ENCODE measurements at places on chromosomes 11 and 22. TPM values are rescaled to one million over a fixed set of nuclear protein-coding genes. Genes with fewer than 3 reads are reported as not detected.

GRCh38 chr11:30328681-30329080, 5.8 kb downstream of the ARL14EP start:
- DNase-seq, result no peak

GRCh38 chr11:60332846-60333245, 5.8 kb downstream of the MS4A6E start:
- no peak for DNase-seq

DNA sequence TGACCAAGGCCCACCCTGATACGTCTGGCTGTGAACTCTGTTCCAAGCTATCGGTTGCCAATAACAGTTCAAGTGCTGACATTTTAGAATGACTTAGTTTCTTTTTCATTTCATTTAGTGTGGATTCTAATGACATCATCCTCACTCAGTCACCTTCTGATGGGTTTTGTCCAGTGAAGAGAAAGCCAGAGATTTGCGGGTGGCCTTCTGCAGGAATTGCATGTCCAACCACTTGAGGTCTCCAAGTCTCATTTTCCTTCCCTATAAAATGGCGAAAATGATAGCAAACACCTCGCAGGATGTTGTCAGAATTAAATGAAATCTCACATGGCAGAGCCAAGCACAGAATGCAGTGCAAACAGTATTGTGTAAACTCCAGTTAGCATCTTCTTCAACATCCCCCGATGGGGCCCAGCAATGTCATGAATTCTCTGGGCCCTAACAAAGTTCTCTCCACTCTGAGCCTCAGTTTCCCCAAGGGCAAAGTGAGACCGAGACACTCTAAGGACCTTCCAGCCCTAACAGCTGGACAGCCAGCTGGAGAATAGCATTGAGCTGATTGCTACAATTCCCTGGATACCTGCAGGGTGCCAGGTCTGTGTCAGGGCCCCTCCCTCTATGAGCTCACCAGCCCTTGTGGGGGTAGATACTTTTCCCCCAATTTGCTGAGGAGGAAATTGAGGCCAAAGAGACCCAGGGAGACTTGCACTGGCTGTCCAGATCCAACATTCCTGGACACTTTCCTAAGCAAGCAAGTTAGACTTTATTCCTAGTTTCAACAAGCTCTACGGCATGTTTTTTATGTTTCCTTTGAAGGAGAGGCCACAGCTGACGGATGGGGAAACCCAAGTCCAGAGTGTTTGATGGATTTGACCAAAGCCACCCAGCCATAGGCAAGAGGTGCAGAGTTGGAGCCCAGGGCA, 286.7 kb downstream of the MN1 start:
- no peak for DNase-seq

- no peak for DNase-seq
Measured at GRCh38 chr11:7435176-7435575, 50.1 kb upstream of the OLFML1 start.

- DNase-seq, result no peak
Measured at GRCh38 chr22:41367680-41368542, 13.8 kb upstream of the TEF start.

GRCh38 chr11:72088076-72088808, 7.6 kb downstream of the LRRC51 start:
- DNase-seq, result no peak

- DNase-seq, result no peak
Measured at GRCh38 chr11:125020342-125020741, 42.8 kb upstream of the SLC37A2 start.

DNA sequence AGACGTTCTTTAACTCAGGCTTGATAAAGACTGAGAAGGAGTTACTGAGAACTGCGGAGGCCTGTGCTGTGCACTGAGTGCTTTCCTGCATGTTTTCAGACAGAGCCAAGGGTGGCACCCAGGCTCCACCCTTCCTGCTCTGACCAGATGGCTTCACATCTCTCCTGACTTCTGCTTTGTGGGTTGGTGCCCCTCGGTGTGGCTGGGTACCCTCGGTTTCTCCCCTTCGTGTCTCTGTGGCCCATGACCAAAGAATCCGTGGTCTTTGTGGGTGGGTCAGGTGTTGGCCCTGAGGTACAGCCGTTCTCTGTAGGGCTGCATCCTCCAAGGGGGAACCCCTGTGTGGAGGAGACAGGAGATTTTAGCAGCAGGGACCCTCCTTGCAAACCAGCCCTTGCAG, 34.3 kb downstream of the GRIK4 start:
- no peak for DNase-seq

DNA sequence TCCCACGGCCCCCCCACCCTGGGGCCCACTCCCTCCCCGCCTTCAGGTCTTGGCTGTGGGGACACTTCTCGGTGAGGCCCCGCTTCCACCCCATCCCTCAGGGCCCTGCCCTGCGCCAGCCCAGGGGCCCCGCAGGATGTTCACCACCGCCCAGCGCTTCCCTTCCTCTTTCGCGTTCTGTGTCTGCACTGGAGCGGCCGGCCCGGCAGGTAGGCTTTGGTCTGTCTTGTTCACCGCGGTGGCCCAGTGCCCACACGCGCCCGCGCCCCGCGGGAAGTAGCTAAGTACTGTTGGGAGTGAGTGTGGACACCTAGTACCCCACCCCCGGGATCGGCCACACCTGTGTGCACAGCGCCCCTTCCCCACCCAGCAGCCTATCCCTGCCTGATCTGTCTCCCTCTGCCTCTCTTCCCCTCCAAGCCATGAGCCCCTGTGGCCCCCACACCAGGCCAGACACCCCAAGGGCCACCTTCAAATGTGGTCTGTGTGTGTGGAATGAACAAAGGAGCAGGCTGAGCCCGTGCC, 85.4 kb downstream of the WNT7B start:
- DNase-seq, result no peak

DNA sequence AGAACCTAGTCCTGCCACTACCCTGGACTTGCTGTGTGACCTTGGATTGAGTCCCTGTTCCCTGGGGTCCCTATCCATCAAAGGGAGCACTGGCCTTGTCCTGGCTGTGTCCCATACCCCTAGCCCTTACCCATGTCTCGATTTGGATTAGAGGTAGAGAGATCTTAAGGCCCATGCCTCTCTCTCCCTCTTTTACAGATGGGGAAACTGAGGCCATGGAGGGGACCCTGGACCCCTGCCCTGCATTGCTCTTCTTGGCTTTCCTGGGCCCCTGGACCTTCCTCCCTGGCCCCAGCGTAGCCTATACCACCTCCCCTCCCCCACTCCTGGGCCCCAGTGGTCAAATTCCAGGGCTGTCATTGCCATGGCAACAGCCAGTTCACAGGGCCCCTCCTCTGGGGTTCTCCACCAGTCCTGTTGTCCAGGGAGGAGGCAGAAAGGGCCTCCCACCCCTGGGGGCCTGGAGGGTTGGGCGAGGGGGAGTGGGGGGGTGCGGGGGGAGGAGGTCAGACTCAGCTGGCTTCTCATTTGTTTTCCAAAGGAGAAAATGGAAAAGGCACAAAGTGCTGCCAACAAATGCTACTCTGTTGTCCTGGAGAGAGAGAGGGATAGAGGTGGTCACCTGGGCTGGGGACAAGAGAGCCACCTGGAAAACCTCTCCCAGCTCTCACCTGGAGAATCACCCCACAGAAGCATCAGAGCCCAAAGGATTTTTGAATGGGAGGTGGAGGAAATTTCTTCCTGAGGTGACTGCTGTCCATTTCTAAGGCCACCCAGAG, 23.3 kb downstream of the ARHGEF17 start:
- no peak for DNase-seq

GRCh38 chr22:32076761-32077084, 33.7 kb downstream of the SLC5A1 start:
- DNase-seq, result no peak

- no peak for DNase-seq
Measured at GRCh38 chr11:69312453-69313404, 18.8 kb downstream of the MYEOV start.

- DNase-seq, result no peak
Measured at GRCh38 chr22:42879371-42880021, 22.4 kb upstream of the ARFGAP3 start.

- no peak for DNase-seq
Measured at GRCh38 chr22:27952779-27953178, 33.7 kb upstream of the PITPNB start.

DNA sequence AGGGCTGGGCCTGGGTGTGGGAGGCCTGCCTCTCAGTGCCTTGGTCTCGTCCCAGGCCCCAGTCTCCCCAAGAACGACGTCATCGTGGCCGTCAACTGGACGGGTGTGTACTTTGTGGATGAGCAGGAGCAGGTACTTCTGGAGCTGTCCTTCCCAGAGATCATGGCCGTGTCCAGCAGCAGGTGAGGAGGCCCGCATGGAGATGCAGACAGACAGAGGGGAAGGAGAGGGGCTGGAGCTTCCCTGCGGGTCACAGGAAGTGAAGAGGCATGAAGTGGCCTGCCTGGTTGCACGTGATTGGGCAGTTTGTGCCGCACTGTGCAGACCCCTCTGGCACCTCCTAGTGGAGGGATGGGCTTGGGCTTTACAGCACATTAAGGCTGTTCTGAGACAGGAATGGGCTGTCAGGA, 70.4 kb downstream of the MYO7A start:
- DNase-seq, result peak; percentile 7

DNA sequence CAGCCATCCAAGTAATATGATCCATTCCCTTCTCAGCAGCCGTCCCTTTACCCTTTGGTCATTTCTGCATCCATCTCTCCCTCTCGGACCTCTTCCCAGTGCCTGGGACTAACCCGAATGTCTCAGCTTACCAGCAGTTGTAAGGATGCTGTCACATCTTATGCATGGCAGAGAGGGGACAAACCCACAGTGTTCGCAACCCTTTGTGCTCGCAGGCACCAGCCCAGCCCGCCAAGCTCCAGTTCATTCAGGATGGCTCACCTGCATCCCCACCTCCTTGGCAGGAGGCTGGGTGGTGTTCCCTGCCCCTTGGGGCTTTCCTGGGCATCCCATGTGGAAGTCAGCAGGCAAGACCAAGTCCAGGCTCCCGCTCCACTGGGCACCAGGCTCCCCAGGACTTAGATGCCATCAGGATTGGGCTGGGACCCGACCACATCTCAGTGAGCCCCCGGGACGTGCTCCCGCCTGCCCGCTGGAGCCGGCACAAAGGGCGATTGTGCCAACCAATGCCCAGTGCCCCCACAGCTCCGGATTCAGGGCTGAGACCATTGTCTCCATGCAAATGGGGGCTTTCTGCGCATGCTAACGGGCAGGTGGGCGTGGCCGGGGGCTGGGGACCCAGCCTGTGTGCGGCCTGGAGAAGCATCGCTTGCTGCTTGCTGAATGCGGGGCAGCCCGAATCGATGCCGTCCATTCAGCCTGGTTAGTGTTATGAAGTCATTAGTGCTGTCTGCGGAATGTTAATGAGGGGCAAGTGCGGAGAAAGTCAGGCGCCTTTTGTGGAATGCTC, 108.6 kb downstream of the KCNQ1OT1 start:
- peak; percentile 4 for DNase-seq

- DNase-seq, result no peak
Measured at GRCh38 chr11:117816846-117817367, 7.6 kb downstream of the FXYD2 start.

DNA sequence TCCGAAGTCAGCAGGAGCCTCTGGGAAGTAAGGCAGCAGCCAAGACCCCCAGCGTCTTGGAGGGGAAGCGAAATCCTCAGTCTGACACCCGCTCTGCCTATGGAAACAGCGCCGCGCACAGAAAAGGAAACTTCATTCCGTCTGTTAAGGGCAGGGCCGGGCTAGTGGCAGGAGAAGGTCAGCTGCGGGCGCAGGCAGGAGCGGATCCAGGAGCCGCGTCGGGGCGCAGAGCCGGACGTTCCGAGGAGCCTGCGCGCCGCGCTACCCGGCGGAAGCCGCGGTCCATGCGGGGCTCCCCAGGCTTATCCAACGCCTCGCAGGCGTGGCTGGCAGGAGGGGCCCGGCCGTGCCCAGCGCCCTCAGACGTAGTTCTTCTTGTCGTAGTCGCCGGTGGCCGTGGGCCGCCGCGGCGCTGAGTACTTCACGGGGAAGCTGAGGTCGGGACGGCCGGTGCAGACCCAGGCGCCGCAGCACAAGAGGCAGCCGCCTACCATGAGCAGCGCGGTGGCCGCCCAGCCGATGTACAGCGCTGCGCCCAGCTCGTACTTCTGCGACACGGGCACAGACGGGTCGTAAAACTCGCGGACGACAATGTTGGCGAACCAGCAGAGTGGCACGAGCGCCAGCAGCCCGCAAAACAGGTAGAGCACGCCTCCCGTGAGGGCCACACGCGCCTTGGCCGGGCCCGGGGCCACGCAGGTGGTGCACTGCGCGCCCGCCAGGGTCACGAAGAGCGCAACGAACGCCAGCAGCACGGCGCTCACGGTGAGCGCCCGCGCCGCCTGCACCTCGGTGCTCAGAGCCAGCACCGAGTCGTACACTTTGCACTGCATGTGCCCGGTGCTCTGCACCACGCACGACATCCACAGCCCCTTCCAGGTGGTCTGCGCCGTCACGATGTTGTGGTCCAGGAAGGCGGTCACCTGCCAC, 705 bp downstream of the CLDN5 start:
- DNase-seq, result no peak

GRCh38 chr22:16960884-16961249, 47.2 kb downstream of the GAB4 start:
- no peak for DNase-seq

- no peak for DNase-seq
Measured at GRCh38 chr11:91654686-91655085, 569.9 kb upstream of the FAT3 start.

DNA sequence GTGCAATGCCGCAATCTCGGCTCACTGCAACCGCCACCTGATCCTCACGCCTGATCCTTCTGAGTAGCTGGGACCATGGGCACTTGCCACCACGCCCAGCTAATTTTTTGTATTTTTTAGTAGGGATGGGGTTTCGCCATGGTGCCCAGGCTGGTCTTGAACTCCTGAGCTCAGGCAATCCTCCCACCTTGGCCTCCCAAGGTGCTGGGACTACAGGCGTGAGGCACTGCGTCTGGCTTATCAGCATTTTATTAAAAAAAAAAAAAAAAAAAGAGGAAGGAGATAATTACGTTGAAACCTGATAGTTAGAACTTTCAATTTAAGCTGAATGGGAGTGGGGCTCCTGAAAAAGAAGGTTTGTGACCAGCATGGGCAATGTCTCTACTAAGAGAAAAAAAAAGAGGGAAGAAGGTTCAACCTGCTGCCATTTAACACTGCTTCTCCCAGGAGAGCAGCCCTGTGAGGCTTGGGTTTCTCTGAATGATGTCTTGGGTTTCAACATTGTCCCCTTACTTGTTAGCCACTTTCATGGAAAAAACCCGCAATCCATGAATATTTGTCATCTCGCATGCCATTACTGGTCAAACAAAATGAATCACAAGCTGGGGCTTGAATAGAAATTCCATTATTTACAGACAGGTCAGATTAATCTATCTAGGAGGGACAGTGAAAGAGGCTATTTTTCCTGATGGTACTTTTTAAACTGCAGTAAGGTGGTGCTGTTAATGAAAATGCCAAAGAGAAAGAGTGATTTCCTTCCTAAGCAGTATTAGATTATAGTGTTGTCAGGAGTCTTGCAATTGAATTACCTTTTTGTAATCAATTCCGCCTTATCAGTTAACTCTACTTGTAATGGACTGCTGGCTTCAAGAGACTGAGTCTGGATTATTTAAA, 72.5 kb downstream of the PACS1 start:
- no peak for DNase-seq

Gene RIMBP3C
- 1.2 TPM for total RNA-seq

Gene ANKK1
- total RNA-seq, result 2.0 TPM

Gene OR8D4
- not detected for total RNA-seq

Gene HEPHL1
- total RNA-seq, result not detected

Gene TRIM34
- 3.8 TPM for total RNA-seq

Gene KRTAP5-7
- total RNA-seq, result not detected

Gene MTFP1
- total RNA-seq, result 69.4 TPM

Gene GLYAT
- not detected for total RNA-seq
